Stimulated activated CD4-positive, alpha-beta T cell treated with anti-CD3 and anti-CD28 coated beads, Interleukin-1b, Interleukin-23, amount 100 ng/mL, for 1 hour (primary cell): ENCODE measurements at places on chromosomes 7 and 10.

GRCh38 chr7:25151773-25152172 lies 26.7 kb upstream of the CYCS start:
- no peak for DNase-seq

GRCh38 chr7:50513166-50513871 lies 51.9 kb downstream of the DDC start:
- no peak for DNase-seq

DNA sequence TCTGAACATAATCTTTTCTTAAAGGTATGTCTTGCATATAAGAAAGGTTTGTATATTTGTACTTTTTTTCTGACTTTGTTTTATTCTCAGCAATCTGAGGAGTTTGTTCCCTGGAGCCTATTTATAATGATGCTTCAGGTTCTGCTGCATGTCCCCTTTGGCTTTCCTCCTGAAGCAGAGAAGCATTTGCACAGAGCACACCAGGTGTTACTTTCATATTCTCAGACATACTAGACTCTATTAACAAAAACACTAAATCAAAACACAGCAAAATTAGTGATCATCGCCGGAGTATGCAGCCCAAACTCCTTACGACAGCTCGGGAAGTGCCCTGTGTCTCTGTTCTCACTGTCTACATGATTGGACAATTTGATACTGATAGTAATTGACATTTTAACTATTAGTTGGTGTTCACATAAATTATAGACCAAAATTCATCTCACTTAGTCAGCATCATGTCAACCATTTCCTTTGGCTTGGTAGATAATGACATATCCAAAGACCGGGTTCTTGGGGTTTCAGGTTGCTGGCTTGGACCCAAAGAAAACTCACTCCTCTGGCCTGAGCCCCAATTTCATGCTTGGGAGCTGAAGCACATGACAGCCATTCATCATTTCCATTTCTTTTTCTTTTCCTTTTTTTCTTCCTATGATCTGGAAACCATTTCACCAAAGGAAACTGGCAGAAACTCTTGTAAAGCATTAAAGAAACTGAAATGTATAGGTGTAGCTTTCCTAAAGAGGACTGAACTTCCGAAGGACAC lies 400.1 kb upstream of the NRP1 start:
- DNase-seq: no peak

GRCh38 chr7:33910756-33911155 lies 5.4 kb downstream of the BMPER start:
- DNase-seq: no peak

GRCh38 chr7:133746847-133747246 lies 380.3 kb upstream of the LRGUK start:
- DNase-seq: no peak

DNA sequence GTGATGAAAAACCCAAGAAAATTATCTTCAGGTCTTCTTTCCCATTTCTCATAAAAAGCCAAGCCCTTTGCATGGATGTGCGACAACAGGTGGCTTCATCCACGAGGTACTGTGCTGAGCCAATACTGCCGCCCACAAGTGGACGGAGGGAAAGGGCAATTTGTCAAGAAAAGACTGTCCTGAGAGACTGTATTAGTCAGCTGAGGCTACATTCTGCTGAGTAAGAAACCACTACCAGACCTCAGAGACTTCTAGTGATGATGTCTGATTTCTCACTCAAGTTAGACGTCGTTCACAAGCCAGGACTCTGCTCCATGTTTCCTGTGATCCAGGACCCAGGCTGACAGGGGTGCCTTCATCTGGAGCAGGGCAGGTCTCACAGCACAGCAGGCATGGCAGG lies 171.5 kb upstream of the CDCA7L start:
- DNase-seq: no peak

DNA sequence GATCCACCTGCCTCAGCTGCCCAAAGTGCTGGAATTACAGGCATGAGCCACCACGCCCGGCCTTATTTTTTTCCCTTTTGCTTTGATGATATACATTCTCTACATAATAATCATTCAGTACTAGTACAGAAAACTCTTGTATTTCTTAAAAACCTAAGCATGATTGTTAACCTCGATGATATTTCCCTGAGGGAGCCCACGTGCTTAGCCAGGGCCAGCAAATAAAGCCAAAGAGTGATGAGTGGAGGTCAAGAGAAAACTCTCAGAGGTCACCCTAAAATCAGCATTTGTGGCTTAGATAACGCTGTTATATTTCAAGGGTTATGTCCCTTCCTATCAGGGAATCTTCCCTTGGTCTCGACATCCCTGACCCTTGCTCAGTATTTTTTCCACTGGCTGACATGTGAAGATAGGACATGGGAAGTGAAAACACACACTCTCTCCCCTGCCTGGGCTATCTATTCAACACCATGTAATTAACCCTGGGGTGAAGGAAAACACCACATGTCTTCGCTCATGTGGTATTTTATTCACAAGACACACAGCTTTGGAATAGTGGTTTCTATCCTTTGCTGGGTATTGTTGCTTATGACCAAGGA lies 12.6 kb downstream of the FAM200A start:
- DNase-seq: no peak

DNA sequence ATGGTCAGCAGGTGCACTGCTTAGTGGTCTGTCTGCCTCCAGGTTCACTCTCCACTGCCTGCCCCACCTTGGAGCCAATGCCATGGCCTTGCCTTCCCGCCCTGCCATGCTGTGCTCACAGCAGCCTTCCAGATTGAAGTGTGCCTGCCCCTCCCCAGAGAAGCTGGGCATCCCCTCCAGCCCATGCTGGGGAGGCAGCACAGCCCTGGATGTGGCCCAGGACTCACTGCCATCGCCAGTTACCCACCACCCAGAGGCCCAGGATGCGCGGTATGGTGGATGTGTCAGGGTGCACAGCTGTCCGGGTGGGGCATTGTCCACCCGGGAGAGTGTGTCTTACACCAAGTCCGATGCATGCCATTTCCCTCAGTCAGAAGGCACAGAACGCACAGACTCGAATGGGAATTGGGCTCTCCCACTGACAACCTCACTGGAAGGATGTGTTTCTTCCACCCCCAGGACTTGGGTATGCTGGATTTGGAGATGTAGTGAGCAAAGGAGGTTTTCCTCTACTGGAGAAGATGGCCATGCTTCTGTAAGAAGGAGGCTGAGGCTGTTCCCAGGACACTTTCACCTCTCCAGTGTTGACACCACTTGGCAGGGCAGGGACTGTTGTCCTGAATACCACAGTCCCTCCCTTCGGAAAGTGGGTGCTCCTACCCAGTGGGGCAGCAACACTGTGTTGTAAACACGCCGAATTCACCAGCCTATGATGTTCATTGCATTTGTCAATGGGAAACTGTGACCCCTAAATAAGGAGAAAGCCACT lies 122.0 kb downstream of the ADARB2 start:
- DNase-seq: no peak

DNA sequence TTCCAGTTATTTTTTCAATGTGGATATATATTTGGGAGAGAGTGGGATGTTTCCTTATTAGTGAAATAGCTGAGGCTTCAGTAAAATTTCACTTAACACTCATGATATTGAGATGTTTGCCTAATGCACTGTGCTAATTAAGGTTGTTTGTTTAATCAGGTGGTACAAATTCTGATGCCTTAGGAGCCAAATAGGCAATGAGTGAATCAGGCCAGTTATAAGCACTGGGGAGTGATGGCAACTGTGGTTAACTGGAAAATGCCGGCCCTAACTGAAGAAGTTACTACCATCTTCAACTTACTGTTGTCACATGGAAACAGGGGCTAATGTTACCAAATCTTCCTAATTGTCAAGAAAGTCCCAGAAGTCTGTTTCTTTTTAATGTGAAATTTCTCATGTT lies 32.0 kb downstream of the VCL start:
- DNase-seq: no peak

- DNase-seq: no peak
Observed at GRCh38 chr10:61923210-61923949, 21.9 kb downstream of the ARID5B start.

DNA sequence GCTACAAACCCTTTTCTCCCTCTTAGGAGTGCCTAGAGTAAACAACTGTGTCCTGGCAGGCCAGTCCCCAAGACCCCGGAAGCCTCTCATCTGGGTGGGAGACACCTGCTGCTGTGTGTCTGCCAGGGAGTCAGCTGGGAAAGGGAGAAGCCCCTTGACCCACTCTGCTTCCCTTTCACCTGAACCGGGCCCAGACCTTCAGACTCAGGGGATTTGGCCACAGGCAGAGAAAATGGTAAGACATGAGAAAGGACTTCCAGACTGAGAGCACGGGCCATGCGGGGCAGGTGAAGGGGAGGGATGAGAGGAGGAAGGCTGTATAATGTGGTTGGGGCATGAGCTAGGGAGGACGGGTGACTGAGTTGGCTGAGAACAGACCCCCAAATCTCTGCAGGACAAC lies 36.0 kb upstream of the NPFFR1 start:
- no peak for DNase-seq

- no peak for DNase-seq
Observed at GRCh38 chr7:73718438-73718881, 1.0 kb downstream of the STX1A start.

- no peak for DNase-seq
Observed at GRCh38 chr7:127413962-127414361, 21.5 kb upstream of the ZNF800 start.

DNA sequence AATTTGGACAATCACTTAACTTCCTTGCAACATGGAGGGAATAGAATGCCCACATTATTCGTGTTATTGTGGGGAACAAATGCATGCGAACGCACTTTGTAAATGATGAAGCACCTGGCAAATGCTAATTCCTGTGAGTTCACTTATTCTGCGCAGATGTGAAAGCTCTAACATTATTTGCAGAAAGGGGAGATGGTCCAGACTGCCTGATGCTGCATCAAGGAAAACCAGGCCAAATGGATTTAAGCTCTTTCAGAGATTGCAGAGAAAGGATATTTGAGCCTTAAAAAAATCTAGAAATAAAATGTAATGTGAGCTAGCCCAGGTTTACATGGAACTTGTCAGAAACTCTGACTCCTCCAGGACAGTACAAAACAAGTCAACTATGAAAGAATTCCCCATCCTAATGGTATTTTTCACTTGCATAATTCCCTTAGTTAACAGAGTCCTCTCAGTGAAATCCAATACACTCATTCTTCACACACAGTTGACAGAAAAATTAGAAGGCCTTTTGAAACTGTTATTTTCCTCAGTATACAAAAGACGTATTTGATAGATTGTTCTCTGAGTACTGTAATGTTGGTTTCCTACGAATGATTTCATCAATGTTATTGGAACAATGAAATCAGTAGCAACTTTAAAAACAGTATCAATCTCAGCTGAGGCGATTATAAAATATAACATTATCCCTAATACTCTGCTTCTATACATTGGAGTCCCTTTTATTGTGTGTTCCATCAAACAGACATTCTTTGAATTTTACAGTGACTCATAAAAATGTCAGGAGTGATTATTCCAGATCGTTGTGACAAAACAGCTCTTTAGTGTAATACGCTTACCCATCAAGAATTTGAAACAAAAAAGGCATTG lies 136.3 kb upstream of the ANK3 start:
- no peak for DNase-seq

DNA sequence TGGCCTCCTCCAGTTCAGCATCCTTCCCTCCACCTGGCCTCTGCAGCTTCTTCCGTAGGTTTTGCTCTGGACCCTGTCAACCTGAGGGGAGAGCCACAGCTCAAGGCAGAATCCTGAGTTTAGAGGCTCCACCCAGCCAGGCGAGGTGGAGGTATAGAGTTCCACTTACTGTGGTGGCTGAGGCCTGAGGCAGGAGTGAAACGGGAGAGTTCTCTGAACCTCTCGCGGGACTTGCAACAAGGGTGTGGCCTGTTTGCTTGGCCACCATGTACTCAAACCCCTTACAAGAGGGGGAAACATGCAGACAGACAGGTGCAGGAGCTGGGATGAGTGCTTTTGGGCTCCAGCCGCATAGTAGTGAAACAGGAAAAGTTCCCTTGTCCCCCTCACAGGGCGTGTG lies 154.0 kb upstream of the C7orf33 start:
- no peak for DNase-seq

DNA sequence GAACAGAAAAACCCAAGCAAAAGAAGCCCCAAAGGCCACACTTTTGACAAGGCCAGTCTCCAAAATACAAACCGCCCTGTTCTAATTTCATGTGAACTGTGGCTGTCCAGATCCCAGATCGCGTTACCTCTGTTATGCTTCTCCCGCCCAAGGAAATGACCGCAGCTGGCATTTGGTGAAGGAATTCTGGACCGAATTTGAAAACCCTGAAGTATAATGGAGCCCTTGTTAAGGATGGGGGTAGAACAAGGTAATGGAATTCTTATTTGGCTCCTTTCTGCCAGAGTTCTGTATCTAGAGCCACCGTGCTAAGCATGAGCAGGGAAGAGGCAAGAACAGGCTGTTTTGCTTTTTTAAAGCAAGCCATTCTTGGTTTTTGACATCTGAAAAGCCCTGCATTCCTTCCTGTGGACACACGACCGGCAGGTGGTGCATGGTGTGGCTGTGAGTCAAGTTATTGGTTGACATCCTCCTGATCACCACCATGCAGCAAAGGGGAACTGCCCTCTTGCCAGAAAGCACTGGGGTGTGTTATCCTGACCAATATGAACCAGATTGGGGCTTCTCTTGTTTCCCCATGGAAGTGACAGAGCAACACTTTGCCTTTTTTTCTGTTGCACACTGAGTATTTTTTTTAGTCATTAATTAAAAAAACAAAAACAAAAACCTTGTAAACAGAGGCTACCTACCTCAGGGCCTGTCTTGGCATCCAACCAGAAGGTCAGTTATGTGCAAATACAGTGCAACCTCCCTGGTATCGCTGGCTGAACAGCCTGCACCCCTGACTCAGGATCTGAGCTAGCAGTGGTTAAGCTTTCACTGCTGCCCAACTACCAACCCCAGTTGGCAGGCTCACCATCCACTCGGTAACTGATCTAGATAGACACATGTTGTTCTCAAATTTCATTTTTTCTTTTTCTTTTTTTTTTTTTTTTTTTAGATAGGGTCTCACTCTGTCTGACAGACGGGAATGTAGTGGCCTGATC lies 14.2 kb downstream of the UCMA start:
- no peak for DNase-seq

DNA sequence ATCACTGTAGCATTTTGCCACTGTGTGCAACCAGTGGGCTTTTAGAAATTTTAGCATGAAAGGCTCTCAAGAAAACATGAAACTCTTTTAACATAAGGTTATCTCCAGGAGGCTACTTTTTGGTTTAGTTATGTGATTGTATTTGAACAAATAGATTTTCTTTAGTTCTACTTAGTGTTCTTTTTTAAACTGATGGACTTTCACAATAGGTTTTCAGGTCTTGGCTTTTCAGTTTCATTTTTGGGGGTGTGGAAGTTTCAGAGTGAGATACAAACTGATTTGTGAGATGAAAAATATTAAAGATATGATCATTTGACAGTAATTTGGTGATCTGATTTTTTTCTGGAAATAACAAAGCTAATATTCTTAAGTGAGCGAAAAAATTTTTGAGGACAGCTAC lies 344.1 kb downstream of the PHF14 start:
- no peak for DNase-seq

- DNase-seq: no peak
Observed at GRCh38 chr10:76546411-76546810, 1091.2 kb downstream of the KCNMA1 start.
